NCI-H1436 treated with DMSO at 0.1 percent for 48 hours (cell line): ENCODE measurements at places on chromosomes 12 and 14.

DNA sequence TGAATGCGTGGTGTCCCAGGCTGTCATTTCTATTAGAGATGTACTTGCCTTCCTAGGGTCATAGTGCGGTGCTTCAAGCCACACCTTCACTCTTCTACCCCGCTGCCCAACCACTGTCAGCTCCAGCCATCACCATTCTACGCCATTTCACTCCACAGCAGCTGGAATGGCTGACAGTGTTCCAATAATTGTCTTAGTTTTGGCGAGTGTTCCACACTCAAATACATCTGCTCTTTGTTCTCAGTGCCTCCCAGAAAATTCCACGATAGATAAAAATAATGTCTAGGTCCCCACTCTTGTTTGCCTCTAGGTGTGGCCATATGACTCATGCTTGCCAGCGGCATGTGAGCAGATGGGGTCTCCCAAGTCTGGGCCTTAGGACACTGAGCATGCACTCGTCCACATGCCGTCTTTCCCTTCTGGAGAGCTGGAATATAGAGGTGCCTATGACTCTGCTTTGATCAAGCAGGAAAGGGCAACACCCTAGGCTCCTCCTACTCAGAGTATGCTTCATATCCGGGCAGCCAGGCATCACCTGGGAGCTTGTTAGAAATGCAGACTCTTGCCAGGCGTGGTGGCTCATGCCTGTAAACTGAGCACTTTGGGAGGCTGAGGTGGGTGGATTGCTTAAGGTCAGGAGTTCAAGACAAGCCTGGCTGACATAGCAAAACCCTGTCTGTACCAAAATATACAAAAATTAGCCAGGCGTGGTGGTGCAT is 163.0 kb downstream of the BRMS1L start:
- DNase-seq = no peak

DNA sequence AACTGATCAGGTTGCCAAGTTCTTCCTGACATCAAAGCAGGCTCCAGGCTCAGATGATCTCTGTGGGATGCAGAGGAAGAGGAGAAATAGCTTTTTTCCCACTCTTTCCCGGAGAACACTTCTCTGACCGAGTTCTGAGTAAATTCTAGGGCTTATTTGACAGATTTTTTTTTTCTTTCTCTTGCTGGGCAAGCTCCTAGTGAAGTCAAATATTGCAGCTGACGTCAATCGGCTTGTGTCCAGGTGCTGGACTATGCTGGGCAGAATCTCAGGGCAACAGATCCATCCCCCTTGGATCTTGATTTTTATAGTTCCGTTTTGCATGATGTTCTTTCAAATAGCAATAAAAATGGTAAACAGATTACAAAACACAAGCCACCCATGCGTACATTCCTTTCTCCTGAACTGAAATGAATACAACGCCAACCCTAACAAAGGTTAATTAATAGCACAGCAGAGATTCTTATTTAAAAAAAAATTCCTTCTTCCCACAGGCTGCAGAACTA is 182.2 kb downstream of the NOVA1 start:
- no peak for DNase-seq

DNA sequence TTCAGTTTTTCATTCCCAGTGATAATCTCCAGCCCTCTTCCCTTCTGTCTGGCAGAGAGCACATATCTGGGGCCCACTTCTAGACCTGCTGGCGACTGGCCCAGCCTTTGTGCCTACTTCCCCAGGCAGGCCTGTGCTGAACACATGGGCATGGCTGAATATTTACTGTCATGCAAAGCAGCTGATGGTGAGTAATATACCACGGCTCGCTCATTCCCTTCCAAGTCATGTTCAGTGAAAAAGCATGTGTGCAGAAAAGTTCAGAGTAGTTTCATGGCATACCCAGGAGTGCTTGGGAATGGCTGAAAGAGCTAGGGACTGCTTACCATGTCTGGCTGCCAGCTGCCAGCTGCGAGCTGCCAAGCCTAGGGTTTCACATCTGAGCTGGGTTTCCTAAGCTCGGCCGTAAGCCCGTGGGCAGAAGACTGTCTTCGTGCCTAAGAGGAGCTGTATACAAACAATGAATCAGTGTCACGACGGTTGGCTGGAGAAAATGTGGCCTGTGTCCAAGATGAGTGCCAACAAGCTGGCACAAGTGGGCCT is 179.9 kb upstream of the PELI2 start:
- no peak for DNase-seq

DNA sequence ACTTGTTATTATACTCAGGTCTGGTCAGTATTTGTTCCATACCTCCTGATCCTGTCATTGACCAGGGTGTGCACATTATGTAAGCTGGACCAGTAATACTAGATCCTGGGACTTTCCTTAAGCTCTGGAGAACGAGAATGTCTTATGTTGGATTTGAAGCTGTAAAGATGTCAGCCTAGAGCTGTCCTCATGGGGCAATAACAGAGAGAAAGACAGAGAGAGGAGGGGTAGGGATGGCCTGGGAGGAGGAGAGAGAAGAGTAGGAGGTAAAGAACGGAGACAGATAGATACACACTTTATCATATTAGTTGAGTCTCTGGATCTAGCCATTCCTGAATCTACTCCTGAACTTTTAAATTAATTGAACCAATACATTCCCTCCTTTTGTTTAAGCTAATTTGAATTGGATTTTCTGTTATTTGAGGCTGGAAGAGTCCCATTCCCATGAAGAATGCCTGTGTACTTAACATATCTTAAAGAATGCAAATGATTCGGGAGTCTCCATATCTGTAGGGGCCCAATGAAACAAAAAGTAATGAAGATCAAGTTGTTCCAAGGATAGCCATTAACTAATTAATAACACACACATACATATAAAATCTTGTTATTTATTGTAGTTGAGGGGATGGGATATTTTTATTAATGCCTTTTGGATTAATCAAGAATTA is 55.9 kb downstream of the PLEKHA5 start:
- DNase-seq = no peak

GRCh38 chr12:39230086-39230485 is 212.8 kb downstream of the KIF21A start:
- no peak for DNase-seq

DNA sequence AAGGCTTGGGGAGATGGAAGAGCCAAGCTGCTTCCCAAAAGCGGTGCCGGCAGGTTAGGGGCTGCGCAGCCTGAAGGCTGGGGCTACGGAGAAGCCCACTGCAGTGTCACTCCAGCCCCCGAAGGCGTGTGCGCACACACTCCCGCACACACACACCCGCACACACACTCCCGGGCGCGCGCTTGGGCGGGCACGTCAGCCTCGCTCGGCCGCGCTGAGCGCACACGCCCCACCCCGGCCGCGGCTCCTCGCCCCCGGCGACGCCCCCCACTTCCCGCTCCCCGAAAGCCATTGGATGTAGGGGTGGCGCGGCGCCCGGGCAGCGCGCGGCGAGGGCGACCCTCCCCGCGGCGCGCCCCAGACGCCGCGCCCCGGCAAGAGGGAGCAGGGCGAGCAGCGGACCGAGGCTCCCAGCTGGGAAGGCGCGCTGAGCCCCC is at the start of gene KCNK10:
Gene KCNK10, minus strand, starts transcription at position 184 of the 437 bp plus-strand sequence. CDS start 471 bp downstream, outside the sequence.
- no peak for DNase-seq

GRCh38 chr12:46958053-46958452 is 121.4 kb upstream of the PCED1B start:
- no peak for DNase-seq

GRCh38 chr12:54173066-54173726 is 15.6 kb downstream of the SMUG1 start:
- no peak for DNase-seq

GRCh38 chr12:65630555-65630954 is 193.7 kb upstream of the HMGA2 start:
- DNase-seq = no peak

DNA sequence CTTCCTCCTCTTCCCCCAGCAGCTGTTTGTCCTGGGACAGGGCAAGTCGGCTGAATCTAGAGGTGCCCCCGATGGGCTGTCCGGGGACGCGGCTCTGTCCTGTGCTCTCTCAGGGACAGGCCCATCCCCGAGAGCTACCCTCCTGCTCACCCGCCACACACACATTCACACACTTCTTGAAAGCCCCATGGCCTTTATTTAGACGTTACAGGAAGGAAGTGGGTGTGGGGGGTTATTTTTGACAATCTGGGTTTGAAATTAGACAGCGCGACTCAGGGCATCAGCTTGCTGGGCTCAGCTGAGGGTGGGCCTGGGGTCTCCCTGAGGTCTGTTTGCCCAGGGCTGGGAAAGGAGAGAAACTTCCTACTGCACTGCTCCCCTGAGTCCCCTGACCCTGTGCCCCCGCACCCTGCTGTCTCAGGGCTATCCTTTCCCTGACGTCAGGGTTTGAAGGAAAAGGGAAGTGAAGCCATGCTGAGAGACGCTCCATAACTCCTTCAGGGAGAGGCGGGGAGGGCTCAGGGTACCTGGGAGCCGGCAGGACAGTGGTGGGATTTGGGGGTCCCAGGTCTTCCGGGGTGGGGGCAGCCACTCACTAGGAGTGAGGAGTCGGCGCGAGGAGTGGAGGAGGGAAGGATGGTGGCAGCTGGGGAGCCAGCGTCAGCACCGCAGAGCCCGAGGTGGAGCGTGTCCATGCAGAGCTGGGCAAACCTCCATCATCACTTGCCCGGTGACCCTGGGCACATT is 8.1 kb downstream of the PTPN6 start:
- DNase-seq = no peak

GRCh38 chr12:131831635-131832041 is 3.4 kb downstream of the MMP17 start:
- no peak for DNase-seq

GRCh38 chr12:94415066-94415465 is 44.6 kb downstream of the CEP83 start:
- no peak for DNase-seq

GRCh38 chr12:122875590-122876220 is 20.2 kb downstream of the VPS37B start:
- no peak for DNase-seq

- no peak for DNase-seq
Measured at GRCh38 chr14:71201840-71202239, 294.6 kb downstream of the PCNX1 start.

DNA sequence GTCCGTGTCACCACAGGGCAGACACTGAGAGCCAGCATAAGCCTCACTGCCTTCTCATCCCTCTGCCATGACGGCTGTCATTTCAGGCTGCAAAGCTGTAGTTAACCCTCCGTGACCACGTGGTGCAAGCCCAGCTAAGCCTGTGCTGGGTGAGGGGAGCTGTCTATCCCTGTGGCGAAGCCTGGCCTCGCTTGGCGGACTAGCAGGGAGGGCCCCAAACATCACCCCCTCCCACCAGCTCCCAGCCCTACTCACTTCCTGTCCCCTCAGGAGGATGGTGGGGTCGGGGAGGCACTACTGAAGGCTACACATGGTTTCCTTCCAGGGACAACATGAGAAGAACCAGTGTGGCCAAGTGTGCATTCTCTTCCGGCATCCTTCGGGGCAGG is 88.2 kb downstream of the CHGA start:
- DNase-seq = no peak

DNA sequence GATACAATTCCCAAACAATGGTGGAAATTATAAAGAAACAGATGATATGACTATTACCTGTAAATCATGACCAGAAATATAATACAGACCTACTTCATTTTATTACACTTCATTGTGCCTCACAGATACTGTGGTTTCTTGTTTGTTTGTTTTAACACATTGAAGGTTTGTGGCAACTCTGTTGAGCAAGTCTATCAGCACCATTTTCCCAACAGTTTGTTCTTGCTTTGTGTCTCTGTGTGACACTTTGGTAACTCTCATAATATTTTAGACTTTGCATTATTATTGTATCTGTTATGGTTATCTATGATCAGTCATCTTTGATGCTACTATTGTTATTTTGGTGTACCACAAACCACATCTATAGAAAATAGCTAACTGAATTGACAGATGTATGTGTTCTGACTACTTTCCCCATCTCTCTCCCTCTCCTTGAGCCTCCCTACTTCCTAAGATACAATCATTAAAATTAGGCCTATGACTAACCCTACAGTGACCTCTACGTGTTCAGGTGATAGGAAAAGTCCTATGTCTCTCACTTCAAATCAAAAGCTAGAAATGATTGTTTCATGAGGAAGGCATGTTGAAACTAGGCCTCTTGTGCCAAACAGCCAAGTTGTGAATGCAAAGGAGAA is 49.1 kb downstream of the FBXO33 start:
- DNase-seq = no peak

GRCh38 chr14:78950649-78951048 is 780.5 kb downstream of the NRXN3 start:
- DNase-seq = no peak
